ENCODE measurements at places on chromosomes 5 and 9. TPM values are rescaled to one million over a fixed set of nuclear protein-coding genes. Genes with fewer than 3 reads are reported as not detected.

DNA sequence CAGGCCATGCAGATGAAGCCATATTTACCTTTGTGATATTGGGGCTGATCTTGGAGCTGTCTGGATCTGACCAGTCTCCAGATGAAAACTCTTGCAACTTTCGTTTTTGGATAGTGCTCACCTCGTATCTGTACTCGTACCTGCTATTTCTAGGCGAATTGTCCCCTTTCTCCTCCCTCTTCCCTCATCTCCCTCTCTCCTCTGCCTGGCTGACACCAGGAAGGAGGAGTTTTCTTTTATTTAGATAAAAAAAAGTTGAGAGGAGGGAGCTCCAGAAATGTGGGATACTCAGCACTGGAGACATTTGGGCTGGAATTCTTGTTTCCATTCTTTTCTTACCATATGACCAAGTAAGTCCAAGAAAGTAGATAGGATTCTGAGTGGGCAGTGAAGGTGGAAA, 54.6 kb upstream of the ABL1 start:
- no peaks in the 10 kb centered on the region for H3K4me1 ChIP-seq
- H3K36me3 ChIP-seq, result no peaks in the 10 kb centered on the region
- DNase-seq, result no peak

NR2F1-AS1 gene
- total RNA-seq, result not detected

MAP1B gene
- total RNA-seq, result 0.12 TPM

GPR21 gene
- total RNA-seq, result 3.6 TPM

GRCh38 chr5:132438917-132439316, 51.7 kb downstream of the IRF1 start:
- H3K4me1 ChIP-seq, result peaks cover 54% of the 10 kb centered on the region
- no peak for DNase-seq
- peak overlapping the region; percentile 71 for H3K27ac ChIP-seq
- H3K27me3 ChIP-seq, result no peaks in the 10 kb centered on the region
- H3K4me3 ChIP-seq, result no peak overlapping the region

DNA sequence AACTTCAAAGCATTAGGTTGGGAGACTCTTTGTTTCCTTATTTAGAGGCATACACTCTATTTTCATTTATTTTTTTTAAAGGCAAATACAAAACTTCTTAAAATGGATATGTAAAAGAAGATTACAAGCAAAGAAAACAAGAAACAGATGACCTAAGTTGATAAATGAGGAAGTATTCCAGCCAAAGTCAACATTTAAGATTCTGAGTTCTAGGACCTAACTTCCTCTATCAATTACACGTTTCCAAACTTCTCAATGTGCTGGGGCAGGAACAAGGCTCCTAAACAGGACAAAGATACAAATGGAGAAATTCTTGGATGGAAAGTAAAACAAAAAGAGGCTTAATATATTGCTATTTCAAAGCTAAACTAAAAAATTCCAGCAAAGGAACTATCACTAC, 89.5 kb downstream of the TLE1 start:
- DNase-seq, result no peak
- no peaks in the 10 kb centered on the region for H3K4me1 ChIP-seq
- no peak overlapping the region for H3K27ac ChIP-seq
- H3K4me3 ChIP-seq, result no peak overlapping the region

GRCh38 chr9:114226246-114227055, 71.1 kb downstream of the COL27A1 start:
- H3K27me3 ChIP-seq, result no peaks in the 10 kb centered on the region
- H3K4me1 ChIP-seq, result no peaks in the 10 kb centered on the region
- H3K4me3 ChIP-seq, result no peak overlapping the region
- no peak for DNase-seq
- H3K36me3 ChIP-seq, result no peaks in the 10 kb centered on the region

GRCh38 chr9:36120705-36121104, 15.8 kb upstream of the GLIPR2 start:
- no peak for DNase-seq
- H3K27me3 ChIP-seq, result no peaks in the 10 kb centered on the region

RLN1 gene
- 1.5 TPM for total RNA-seq

- H3K27ac ChIP-seq, result no peak overlapping the region
- H3K27me3 ChIP-seq, result no peaks in the 10 kb centered on the region
- H3K4me3 ChIP-seq, result no peak overlapping the region
- DNase-seq, result no peak
These were observed 64.1 kb upstream of the GOLM1 start for GRCh38 chr9:86163503-86163902.

DNA sequence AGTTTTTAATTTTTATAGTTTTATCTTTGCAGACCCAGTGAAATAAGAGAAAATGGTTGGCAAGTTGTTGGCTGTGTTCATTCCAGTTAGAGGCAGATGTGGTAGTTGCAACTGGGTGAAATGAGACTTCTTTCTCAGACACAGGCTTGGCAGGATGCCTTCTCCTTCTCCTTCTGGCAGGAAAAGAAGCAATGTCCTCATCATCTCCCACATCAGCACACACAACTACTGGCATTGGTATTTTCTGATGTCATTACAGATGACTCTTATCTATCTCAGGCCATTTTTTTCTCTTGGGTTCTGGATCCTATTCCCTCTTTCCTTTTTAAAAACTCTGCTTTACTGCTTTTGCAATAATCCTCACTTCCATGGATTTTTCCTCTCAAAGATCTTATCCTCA, 103.3 kb upstream of the EDIL3 start:
- no peak overlapping the region for H3K4me3 ChIP-seq
- no peaks in the 10 kb centered on the region for H3K36me3 ChIP-seq
- no peaks in the 10 kb centered on the region for H3K4me1 ChIP-seq
- H3K27me3 ChIP-seq, result no peaks in the 10 kb centered on the region

DNA sequence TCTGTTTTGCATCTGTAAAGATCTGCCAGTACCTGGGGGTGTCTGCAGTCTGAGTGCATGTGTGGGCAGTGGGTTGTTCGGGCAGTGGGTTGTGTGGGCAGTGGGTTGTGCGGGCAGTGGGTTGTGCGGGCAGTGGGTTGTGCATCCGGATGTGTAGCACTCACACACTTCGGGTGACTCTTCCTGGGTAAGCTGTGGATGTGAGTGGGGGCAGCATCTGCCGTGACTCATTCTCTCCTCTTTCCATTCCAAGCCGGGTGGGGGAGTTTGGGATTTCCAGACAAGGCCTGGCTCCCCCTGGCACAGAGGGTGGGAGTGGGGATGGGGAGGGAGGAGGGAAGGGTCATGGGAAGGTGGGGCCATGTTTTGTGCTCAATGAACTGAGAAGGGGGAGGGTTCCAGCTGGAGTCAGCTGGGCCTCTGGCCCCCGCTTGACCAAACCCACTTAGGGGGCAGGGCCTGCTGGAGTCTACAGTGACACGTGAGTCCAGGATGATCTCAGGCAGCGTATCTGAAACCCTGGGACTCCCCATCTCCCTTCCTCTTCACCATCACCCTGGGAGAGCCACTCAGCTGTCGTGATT, 8.3 kb downstream of the CRB2 start:
- DNase-seq, result no peak
- H3K27ac ChIP-seq, result no peak overlapping the region
- H3K36me3 ChIP-seq, result no peaks in the 10 kb centered on the region
- no peaks in the 10 kb centered on the region for H3K27me3 ChIP-seq

DNA sequence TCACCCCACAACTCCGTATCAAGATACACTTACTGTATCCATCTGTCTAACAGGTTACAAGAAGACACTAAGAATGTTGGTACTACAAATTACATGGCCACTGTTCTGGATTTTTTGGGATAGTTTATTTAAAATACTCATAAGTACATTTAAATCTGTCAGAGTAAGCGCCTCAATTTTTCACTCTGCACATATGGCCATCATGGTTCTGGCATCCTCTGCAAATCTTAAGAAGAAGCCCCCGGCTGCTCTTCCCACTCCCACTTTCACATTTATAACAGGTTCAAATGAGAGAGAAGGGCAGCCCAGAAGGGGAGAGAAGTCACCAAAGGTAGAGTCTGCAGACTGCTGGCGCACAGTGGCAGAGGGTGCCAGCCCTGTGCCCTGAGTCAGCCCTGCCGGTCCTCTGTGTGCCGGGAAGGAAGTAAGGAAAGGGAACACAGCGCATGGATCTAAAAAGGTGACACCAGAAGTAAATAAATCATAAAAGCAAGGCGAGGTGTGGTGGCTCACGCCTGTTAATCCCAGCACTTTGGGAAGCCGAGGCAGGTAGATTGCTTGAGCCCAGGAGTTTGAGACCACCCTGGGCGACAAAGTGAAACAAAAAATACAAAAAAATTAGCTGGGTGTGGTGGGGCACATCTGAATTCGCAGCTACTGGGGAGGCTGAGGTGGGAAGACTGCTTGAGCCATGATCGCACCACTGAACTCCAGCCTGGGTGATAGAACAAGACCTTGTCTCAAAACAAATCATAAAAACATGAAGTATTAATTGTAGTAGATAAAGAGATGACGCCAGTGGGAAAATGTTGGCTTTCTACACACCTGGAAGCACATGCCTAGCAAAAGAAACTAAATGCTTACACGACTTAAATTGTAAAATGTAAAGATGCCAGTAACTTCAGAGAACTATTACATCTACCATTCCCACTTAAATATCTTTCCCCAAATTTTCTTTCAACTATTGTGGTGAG, 30.0 kb downstream of the RNF130 start:
- H3K27me3 ChIP-seq, result no peaks in the 10 kb centered on the region
- H3K4me3 ChIP-seq, result no peak overlapping the region
- no peak overlapping the region for H3K27ac ChIP-seq
- no peaks in the 10 kb centered on the region for H3K36me3 ChIP-seq
- DNase-seq, result no peak

GRCh38 chr9:27303219-27303618, 6.3 kb upstream of the EQTN start:
- H3K4me1 ChIP-seq, result no peaks in the 10 kb centered on the region
- H3K36me3 ChIP-seq, result no peaks in the 10 kb centered on the region
- H3K4me3 ChIP-seq, result no peak overlapping the region
- H3K27ac ChIP-seq, result no peak overlapping the region

CCDC180 gene
- 9.1 TPM for total RNA-seq

DNA sequence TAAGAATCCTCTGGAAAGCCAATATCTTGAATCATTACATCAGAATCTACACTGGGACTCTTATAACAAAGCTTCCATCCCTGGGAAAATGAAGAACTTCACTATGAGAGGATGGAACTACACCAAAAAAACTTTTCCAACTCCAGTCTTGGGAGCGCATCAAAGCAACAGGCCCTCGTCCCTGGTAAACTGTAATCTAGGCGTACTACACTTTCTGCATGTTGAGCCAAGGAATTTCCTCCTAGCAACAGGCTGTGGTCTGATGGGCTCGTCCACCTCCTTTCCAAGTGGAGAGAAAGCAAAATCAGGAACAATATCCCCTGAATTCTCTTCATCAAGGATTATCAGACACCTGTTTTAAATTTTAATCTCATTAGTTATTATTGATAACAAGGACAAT, 94.1 kb downstream of the NFIB start:
- H3K4me1 ChIP-seq, result no peaks in the 10 kb centered on the region
- DNase-seq, result no peak
- no peaks in the 10 kb centered on the region for H3K27me3 ChIP-seq
- no peak overlapping the region for H3K27ac ChIP-seq
- no peak overlapping the region for H3K4me3 ChIP-seq

NEURL1B gene
- 0.22 TPM for total RNA-seq

GRCh38 chr9:69223605-69224004, 49.5 kb downstream of the TJP2 start:
- DNase-seq, result no peak
- H3K4me1 ChIP-seq, result no peaks in the 10 kb centered on the region
- peaks cover 14% of the 10 kb centered on the region for H3K36me3 ChIP-seq
- H3K4me3 ChIP-seq, result no peak overlapping the region
- H3K27me3 ChIP-seq, result no peaks in the 10 kb centered on the region

GRCh38 chr9:95820074-95820473, 55.4 kb upstream of the ERCC6L2 start:
- no peaks in the 10 kb centered on the region for H3K4me1 ChIP-seq
- no peak overlapping the region for H3K27ac ChIP-seq
- no peak overlapping the region for H3K4me3 ChIP-seq
- no peaks in the 10 kb centered on the region for H3K36me3 ChIP-seq

TMOD1 gene
- total RNA-seq, result 3.7 TPM

CCDC152 gene
- total RNA-seq, result 1.3 TPM

DNA sequence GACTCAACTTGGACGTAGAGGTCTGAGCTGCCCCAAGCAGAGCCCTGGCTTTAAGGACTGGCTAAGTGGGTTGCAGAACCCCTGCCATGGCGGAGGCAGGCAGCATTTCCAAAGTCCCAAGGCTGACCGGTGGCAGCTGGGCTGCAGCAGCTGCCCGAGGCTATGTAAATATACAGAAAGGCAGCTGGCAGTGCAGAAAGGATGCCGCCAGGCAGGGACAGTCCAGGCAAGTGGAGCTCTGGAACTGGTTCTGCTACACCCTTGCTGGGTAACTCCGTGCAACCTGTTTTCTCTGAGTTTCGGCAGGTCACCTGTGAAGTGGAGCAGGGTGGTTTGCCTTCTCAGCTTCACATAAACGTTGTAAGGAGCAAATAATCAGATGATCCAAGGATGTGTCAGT, 46.0 kb downstream of the SHB start:
- DNase-seq, result no peak
- no peaks in the 10 kb centered on the region for H3K27me3 ChIP-seq
- H3K4me1 ChIP-seq, result no peaks in the 10 kb centered on the region
- H3K27ac ChIP-seq, result no peak overlapping the region
- H3K36me3 ChIP-seq, result no peaks in the 10 kb centered on the region
- H3K4me3 ChIP-seq, result no peak overlapping the region

DNA sequence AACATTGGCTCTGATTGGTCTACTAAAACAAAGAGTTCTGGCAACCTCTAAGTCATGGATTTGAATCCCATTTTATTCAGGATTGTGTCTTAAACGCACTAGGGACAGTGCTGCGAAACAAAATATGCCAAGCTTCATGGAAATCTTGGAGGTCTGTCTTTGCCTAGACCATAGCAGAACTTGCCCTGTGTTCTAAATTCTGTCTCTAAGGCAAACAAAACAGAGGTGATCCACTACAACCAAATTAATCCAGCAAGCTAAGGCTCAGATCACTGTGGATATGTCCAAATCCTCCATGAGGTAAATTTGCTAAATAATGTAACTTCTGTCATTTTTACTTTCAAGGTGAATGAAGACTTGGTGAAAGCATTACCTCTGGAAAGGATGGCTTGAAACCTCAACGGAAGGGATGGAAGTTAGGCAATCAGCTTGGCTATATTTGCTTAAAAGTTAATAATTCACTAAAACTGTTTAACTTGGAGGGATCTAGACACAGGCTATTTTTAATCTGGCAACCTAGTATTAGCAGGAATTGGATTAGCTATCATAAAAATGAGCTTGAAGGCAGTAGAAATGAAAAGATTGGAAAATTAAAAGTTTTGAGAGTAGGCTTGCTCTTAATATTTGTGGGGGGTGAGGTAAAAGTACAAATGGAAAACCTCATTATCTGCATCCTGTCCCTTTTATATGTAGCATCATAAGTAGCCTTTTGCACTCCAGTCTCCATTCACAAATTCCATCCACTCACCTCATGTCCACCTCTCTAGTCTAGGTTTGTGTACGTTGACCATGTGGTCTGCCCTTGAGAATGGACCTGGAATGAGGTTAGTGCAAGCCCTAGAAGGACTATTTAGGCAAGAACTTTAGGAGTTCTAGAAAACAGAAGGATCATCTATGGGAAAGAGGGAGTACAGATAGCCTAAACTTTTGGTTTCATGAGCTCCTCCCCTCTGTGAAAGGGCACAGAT, 176.2 kb downstream of the SMC2 start:
- no peak overlapping the region for H3K27ac ChIP-seq
- no peaks in the 10 kb centered on the region for H3K36me3 ChIP-seq
- no peaks in the 10 kb centered on the region for H3K4me1 ChIP-seq

NR5A1 gene
- not detected for total RNA-seq

GRCh38 chr5:130995254-130995515, 169.9 kb downstream of the HINT1 start:
- peaks cover 3% of the 10 kb centered on the region for H3K27me3 ChIP-seq
- no peak overlapping the region for H3K4me3 ChIP-seq
- H3K27ac ChIP-seq, result no peak overlapping the region
- no peak for DNase-seq

- H3K27ac ChIP-seq, result no peak overlapping the region
- no peak overlapping the region for H3K4me3 ChIP-seq
- H3K36me3 ChIP-seq, result no peaks in the 10 kb centered on the region
- H3K4me1 ChIP-seq, result no peaks in the 10 kb centered on the region
These were observed 408.1 kb downstream of the HTR1A start for GRCh38 chr5:63554191-63554590.
